ENCODE measurements at places on chromosomes 2 and 18.

DNA sequence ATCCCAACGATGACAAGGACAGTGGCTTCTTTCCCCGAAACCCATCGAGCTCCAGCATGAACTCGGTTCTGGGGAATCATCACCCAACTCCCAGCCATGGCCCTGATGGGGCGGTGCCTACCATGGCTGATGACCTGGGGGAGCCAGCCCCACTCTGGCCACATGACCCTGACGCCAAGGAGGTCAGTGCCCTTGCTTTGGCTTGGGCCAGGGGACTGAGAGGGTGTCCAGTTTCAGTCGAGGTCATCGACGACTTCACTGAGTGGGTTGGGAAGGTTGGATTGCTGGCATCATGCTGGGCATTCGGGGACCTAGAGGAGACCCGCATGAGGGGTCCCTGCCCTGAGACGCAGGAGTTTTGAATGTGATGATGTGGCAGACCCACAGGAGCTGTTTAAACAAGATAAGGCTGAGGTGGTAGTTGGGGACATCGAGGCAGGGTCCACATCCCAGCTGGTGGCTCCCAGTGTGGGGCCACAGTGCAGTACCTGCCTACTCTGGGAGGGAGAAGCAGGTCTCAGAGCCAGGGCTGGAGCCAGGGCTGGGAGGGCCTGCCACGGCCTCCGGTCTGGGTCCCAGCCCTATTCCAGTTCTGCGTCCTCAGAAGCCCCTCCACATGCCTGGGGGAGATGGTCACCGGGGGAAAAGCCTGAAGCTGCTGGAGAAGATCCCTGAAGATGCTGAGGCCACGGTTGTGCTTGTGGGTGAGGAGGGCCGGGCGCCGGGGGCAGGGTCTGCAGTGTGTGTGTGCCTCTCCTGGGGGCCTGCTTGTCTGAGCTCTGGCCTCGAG, 6.0 kb downstream of the SLC4A3 start:
- DNase-seq: no peak

DNA sequence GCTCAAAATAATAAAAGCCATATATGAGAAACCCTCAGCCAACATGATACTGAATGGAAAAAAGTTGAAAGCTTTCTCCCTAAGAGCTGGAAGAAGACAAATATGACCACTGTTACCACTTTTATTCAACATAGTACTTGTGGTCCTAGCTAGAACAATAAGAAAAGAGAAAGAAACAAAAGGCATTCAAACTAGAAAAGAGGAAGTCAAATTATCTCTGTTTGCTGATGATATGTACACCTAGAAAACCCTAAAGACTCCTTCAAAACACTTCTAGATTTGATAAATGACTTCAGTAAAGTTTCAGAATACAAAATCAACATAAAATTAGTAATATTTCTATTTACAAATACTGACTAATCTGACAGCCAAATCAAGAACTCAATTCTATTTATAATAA, 328.8 kb upstream of the GCFC2 start:
- DNase-seq: no peak

DNA sequence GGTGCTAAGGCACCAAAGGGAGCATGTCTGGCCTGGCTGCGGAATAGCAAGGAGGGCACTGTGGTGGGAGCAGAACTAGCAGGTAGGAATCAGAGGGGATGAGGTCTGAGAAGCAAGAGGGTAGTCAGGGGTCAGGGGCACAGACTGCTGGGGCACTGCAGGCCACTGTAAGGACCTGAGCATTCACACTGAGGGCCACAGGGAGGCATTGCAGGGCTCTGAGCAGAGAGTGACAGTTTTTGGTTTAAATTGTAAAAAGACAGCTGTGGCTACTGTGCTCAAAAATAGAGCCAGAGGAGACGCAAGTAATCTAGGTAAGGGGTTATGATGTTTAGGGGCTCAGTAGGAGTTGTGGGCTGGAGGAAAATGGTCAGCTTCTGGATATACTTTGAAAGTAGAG, 41.5 kb downstream of the ARHGAP25 start:
- DNase-seq: no peak

GRCh38 chr2:97808816-97809215, 95.4 kb downstream of the ZAP70 start:
- no peak for DNase-seq

DNA sequence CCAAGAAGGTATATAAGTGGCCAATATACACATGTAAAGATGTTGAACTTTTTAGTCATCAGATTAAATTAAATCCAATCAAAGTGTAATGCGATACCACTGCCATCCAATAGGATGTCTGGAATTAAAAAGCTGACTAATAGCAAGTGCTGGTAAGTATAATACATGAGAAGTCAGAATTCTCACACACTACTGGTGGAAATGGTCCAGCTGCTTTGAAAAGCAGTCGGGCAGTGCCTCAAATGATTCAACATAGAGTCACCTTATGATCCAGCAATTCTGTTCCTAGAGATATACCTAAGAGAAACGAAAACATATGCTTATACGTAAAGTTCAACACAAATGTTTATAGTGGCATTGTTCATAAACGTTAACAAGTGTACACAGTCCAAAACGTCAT, 124.1 kb upstream of the MYT1L start:
- no peak for DNase-seq

GRCh38 chr2:46363535-46364170, 66.4 kb downstream of the EPAS1 start:
- no peak for DNase-seq

- no peak for DNase-seq
Measured at GRCh38 chr2:175832866-175833265, 169.2 kb downstream of the LNPK start.

- DNase-seq: peak; percentile 9
Measured at GRCh38 chr18:69580107-69580506, 179.4 kb downstream of the DOK6 start.

DNA sequence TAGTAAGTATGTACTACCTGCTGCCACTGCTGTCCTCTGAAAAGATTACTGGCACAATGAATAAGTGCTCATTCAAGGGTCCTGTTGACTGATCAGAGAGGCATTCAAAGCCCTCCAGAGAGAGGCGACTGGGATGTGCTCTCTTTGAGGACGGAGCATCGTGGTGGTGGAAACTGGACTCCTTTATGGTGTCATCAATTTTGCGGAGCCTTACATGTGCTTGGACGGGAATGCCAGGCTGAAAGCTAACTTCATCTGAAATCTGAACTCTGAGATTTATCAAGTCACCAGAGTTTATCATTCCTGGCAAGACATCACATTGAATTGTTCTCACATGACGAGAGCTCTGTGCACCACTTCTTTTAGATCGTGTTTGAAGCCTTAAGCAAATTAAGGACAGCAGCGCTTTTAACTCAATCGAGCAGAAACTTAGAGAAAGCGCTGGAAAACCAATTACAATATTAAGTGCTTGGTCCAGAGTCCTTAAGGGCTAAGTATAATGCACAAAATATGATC, 138.3 kb downstream of the NCK2 start:
- no peak for DNase-seq

DNA sequence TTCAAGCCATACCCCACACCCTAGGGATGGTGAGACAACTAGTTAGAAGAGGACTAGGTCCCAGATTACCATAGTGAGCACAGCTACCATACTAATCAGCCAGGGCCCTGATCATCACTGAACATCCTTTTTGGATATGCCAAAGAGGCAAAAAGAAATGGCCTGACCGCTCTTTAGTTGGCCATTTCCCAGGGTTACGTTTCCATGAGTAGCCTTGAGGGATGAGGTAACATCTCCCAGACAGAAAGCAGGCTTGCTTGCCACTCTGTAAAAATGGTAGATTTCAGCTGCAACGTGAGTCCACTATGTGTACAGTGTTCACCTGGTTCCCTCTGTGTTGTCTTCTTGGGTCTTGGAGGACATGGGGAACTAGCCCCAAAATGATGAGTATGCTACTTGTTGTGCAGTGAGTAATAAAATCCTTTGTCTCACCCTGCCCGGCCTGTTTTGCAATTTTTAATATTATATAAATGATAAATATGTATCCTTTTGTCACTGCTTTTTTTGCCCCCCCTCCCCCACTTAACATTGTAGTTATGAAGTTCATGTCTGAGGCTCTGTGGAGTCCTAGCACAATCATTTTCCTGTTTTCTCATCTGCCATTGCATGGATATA, 8.9 kb upstream of the GALM start:
- no peak for DNase-seq

DNA sequence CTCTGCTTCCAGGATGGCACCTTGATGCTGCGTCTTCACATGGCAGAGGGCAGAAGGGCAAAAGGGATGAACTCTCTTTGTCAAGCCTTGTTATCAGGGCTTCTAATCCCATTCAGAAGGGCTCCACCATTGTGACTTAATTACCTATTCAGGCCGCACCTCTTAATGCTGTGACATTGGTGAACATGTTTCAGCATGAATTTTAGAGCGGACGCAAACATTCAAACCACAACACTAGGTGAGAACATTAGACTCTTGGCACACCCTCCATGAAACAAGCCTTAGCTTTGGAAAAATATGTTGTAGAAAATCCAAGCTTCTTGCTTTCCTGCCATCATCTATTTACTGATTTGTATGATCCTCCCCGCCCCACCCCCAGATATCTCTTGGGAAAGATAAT, 17.9 kb downstream of the DAW1 start:
- no peak for DNase-seq

DNA sequence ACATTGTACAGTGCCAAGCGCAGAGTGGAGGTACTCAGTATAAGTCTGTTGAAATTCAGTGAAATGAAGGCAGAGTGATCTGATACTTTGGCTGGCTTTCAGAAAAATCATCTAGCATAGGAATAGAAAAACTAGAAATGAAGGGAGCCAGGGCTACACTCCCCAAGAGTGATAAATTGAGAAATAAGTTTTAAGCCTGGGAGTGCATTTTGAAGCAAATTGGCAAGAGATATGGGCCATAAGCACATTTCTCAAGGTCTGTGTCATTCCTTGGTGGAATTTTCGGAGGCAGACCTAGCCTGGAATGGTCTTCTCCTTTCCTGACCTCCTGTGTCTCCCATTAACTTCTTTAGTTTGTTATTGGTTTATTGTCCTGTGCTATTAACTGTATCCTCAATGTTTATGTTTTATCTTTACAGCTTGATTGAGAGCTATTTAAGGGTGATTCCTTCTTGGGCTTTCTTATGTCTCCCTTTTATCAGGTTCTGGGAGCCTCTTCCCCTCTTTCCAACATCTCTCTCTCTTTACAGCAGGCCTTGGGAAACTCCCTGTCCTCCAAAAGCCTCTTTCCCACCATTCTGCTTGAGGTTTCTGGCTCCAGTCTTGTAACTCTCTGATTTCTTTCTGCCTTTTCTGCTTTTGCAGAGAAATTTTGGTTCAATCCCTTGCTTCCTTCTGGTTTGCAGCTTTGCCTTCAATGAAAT, 649.5 kb downstream of the SLC4A3 start:
- no peak for DNase-seq

GRCh38 chr2:101057051-101057933, 55.2 kb downstream of the RPL31 start:
- DNase-seq: no peak

DNA sequence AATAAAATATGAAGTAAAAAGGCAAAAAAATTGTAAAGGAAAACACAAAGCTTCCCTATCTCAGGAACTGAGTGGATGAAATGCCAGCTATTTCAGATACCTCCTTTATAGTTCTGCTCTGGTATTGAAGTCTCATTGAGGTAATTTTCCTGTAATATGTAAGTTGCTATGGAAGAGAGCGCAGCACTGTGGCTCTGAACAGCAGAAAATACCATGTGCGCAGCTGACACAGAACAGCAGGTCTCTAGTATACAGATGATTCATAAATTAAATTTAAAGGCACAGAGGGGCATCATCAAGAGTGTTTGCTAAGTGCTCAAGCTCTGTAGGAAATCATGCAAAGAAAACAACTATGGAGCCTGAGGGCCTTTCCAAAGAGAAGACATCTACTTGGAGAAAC, 315.3 kb upstream of the CDH7 start:
- no peak for DNase-seq

GRCh38 chr2:204827701-204828590, 282.7 kb downstream of the PARD3B start:
- DNase-seq: no peak

- no peak for DNase-seq
Measured at GRCh38 chr2:159922563-159922962, 124.6 kb upstream of the CD302 start.

- DNase-seq: no peak
Measured at GRCh38 chr2:240308111-240308651, 127.3 kb upstream of the GPC1 start.

GRCh38 chr2:30421604-30422443, 25.2 kb upstream of the LCLAT1 start:
- peak; percentile 20 for DNase-seq

GRCh38 chr18:59468821-59469220, 109.8 kb upstream of the LMAN1 start:
- DNase-seq: no peak

DNA sequence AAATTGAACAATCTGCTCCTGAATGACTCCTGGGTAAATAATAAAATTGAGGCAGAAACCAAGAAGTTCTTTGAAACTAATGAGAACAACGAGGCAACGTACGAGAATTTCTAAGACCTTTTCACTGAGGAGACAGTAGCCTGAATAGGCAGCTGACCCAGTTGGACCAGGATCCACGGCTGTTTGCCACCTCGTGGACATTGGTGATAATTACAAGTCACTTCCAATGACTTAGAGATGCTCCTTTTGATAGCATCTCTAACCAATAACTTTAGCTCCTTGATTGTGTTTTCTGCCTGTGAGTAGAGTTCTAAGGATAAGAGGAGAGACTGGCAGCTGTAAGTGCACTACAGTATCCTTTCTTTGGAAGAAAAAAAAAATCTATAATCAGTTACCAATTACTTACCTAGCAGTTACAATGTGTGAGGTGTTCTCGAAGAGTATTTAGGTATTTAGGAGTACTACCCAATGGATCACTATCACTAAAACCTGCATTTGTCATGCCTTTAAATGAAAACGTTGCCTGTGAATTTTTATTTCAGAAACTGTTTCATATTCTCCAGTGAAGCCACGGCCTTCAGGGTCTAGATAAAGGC, 31.3 kb upstream of the CNTNAP5 start:
- DNase-seq: peak; percentile 8

DNA sequence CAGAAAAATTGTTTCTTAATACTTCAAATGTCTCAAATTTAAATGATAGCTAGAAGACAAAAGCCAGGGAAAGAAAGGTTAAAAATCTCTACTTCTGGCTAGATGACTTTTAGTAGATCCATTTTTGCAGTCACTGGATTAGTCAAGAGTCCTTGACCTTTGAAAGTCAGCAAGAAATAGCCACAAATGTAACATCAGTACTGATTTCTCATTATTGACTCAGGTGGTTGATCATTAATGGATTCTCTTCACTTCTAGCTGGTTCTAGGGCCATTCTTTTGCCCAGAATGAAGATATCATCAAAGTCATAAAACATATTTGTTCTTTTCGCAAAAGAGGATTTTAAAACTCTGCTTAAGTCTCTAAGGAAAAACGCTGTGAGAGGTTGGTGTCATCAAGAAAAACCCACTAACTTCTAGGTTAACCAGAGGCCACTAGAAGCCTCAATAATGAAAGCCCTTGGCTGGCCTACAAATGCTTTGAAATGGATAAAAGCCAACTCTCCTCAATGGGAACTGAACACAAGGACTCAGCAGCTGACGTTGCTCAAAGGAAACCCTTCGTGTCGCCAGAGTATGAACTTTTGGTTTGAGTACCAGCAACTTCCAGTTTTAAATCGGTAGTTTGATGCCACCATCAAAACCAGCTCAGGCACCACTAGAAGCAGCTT, 66.3 kb downstream of the IRS1 start:
- no peak for DNase-seq
